Stimulated activated CD4-positive, alpha-beta T cell treated with anti-CD3 and anti-CD28 coated beads, Interleukin-1b, Interleukin-23, amount 100 ng/mL, for 4 hours (primary cell): ENCODE measurements at places on chromosomes 7 and 10.

- no peak for DNase-seq
Measured at GRCh38 chr7:4189131-4189570, 492.9 kb upstream of the FOXK1 start.

GRCh38 chr7:33874943-33875342 is 30.4 kb upstream of the BMPER start:
- DNase-seq = no peak

- DNase-seq = no peak
Measured at GRCh38 chr10:79313911-79314439, 33.3 kb upstream of the PPIF start.

GRCh38 chr7:64618785-64619456 is 47.0 kb upstream of the ZNF107 start:
- DNase-seq = peak; percentile 25

- DNase-seq = no peak
Measured at GRCh38 chr7:129923709-129924108, 29.1 kb downstream of the UBE2H start.

- DNase-seq = no peak
Measured at GRCh38 chr10:79140855-79141254, 72.1 kb downstream of the ZMIZ1 start.

DNA sequence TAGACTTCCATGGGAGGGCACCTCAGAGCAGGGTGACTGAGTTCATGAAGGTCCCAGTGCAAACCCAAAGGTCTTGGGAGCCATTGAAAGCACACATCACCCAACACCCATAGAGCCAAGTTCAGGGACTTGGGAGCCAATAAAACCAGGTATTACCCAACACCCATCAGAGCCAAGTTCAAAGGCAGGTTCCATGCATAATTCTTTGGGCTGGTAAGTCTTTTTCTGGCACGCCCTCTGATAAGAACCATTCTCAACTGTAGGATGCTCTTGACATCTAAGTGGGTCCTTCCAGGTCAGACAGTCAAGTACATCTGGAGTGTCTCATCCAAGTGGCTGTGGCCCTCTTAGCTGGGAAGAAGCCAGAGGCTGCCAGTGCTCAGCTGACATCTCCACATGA is 63.2 kb downstream of the EBF3 start:
- DNase-seq = no peak

- no peak for DNase-seq
Measured at GRCh38 chr7:140610204-140611165, 30.1 kb downstream of the DENND2A start.

GRCh38 chr7:96837593-96837992 is 127.9 kb upstream of the SEM1 start:
- no peak for DNase-seq

DNA sequence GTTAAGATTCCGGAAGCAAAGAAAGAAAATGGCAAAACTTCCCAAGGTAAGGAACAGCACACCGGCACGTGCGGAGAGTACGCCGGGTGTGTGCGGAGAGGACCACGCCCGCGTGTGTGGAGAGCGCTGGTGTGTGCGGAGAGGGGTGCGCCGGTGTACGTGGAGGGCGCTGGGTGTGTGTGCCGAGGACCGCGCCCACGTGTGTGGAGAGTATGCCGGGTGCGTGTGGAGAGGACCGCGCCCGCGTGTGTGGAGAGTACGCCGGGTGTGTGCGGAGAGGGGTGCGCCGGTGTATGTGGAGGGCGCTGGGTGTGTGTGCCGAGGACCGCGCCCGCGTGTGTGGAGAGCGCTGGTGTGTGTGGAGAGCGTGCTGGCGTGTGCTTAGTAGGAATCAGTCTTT is 48.6 kb upstream of the DPYSL4 start:
- no peak for DNase-seq

GRCh38 chr10:132360766-132361447 is 28.9 kb downstream of the LRRC27 start:
- peak; percentile 34 for DNase-seq

DNA sequence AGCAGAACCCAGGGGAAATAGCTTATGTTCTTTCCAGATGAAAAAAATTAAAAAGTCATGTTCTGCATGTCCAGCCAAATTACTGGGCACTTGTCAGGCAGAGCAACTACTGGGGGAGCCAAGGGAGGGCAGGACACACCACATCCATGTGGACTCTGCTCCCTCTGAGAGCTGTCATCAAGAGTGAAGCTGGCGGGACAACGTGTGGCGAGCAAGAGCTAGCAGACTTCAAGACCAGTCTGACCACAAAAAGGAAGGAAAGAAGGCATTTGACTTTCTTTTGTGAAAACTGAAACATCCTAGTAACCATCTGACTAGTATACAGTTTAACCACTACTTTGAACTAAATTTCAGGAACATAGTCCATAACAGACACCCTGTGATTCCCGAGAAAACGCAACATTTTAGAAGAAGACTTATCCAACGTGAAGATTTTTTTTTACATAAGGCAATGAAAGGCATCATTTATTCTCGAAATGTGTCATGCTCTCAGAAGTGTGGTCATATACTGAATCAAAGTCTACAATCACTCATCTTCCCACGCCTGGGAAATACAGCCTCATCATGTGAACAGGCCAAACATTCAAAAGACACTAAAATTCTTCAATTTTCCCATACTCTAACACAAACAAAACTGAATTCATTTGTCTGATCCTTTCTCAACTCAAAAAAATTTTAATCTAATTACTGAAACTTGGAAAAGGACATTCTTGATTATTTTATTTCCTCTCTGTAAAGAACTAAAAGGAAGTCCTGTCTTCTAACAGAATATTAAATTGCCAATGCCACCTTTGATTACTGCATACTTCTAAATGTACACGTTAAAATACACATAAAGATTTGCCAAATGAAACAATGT is 15.5 kb downstream of the CYTH3 start:
- DNase-seq = no peak

DNA sequence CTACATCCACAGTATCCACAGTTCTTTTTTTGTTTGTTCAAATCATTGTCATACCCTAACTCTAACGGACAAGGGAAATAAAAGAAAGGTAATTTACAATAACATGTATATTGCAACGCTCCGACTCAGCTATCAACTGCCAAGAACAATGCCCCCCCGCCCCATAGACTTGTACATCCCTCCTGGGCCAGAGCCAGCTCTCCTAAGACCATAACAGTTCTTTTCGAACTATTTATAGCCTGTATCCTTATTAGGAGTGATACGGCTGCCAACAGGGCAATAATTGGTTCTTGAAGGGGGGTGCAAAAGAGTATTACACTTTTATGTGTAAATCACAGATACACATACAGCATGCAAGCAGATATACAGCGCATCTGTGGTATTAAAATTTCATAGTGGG is 495.7 kb downstream of the GALNT17 start:
- DNase-seq = no peak

DNA sequence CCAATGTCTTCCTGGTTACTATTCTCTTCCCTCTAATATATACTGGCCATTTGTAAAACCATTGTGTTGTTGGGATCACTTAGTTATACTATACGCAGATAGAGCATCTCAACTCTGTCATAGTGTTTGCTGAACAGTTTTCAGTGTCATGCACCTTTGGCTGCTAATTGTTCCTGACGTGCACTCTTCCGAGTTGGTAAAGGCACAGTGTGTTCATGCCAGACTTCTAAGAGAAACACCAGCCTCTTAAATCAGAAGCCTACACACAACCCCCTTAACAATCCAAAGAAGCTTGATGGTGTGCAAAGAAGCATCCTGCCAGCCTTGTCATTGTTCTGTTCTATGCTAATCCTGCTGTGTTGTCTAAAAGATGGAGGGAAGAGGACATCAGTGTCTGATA is 131.1 kb downstream of the MAPK8 start:
- DNase-seq = no peak

DNA sequence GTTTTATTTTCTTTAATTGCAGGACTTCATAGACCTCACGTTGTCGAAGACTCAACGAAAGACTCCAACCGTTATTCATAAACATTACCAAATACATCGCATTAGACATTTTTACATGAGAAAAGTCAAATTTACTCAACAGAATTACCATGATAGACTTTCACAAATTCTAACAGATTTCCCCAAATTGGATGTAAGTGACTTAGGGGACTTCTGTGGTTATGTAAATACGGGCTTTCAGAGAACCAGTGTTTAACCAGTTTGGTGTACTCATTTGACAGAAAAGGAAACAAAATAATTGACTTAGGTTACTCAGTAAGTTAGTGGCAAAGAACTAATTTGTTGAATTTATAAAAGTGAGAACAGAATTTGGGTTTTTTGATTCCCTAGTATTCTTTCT is 4.2 kb downstream of the GTPBP4 start:
- DNase-seq = no peak

GRCh38 chr10:110356628-110357245 is 52.0 kb upstream of the SMNDC1 start:
- peak; percentile 46 for DNase-seq

DNA sequence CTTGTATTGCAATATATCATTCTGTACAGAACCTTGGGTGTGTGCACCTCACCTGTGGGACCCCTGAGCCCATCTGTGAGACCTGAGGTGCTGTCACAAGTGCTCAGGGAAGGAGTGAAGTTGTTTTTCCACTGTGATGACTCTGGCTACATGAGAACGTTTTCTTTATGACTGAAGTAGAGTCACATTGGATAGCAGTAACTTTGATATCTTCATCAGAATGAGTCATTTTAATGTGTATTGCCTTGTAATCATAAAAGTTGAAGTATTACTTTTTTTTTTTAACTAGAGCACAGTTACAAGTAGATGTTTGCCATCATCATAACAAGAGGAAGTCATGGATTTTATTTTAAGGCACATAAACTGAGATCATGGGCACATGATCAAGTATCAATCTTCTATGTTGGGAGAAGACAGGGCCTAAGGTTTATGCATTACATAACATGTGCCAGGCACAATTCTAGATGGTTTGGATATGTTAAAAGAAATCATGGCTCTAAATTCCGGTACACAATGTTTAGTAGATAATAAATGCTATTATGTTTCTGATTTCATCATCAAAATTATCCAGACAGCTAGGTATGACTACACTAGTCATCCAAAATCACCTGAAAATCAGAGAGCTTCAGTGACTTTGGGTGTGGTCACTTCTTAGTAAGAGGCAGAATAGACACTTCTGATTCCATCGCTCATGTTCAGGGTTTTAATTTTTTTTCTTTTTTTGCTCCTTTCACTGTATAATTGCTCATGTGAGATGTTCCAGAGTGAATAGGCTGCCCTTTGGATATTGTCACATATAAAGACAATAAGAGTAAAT is 82.7 kb upstream of the KLF6 start:
- DNase-seq = no peak

- DNase-seq = no peak
Measured at GRCh38 chr7:2201128-2201527, 31.6 kb downstream of the MAD1L1 start.

DNA sequence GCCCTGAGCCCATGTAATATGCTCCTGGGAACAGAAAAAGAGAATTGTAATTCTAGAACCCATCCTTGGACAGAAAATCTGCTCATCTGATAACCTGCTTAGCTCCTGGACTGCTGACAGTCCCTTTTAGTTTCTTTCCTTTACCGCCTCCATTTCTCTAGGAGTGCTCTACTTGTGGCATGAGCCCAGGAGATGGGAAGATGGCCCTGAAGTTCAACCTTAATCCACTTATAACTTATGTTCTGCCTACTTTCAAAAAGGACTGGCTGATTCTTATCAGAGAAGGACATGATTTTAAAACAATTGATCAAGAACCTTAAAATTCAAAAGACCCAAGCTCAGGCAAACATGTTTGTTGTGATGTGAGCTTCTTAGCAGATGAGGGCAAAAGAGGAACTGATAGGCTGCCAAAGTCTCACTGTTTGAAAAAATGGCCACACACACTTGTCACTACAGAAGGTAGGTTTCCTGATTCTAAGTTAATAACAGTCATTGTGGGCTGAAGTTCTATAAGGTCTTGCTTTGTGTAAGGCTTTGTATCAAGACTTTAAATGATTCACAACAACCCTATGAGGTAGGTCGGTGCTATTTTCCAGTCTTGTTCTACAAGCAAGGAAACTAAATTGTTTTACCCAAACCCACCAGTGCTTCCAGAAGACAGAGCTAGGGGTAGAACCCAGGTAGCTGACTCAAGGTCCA is 94.3 kb upstream of the AFAP1L2 start:
- no peak for DNase-seq

- no peak for DNase-seq
Measured at GRCh38 chr10:50619882-50620281, 3.9 kb downstream of the SGMS1 start.

DNA sequence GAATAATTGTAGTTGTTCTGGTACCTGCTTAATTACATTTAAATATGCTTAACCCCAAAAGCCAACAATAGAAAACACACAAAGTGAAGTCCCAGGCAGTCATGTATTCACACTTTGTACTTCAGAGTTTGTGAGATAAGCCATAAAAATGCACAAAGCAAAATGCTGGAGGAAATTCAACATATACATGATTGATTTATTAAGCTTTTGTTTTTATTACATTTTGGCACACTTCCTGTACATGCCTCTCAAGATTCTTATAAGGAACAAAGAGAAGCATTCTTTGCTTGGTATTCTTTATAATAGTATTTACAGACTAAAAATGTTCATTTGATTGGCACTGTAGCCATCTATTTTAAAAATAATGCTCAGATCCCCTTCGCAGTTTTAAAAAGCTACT is 107.7 kb upstream of the ANK3 start:
- no peak for DNase-seq

DNA sequence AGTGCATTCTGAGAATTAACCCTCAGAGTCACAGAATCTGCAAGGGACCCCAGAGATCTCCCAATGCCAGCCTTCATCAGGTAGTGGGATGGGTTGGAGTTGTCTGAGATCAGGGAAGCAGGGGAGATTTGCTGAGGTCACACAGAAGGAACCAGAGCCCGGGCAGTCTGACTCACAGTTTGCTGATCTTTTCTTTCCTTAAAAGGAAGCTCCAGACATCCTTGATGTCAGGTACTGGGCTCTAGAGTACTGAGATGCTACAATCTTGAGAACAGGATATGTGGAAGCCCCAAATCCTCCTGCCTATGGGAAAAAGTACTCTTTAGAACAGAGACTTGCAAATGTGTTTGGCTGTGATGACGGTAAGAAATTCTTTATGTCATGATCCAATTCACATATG is 706 bp downstream of the TBATA start:
- no peak for DNase-seq

- DNase-seq = no peak
Measured at GRCh38 chr7:21763818-21764217, 181.9 kb downstream of the CDCA7L start.

GRCh38 chr10:74133923-74134820 is 16.5 kb downstream of the AP3M1 start:
- DNase-seq = no peak

- no peak for DNase-seq
Measured at GRCh38 chr7:34739651-34740300, 81.8 kb downstream of the NPSR1 start.

DNA sequence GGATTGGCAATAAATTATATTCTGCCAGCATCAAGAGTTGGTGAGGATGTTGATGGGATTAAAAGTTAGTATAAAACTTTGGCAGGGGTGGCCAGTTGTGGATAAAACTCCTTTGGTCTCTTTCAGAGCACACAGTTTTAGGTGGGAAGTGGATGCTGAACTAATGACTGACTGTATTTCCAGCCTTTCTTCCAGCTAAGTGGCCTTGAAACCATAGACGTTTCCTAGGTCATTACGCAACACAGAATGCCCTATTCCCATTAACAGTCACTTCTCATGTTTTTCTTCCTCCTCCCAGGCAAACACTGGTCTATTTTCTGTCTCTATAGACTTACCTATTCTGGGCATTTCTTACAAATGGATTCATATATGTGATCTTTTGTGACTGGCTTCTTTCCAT is 467.4 kb downstream of the NEBL start:
- DNase-seq = no peak

- DNase-seq = no peak
Measured at GRCh38 chr10:69043931-69044531, 43.9 kb upstream of the SRGN start.
